Fibroblast of lung (primary cell): ENCODE measurements at places on chromosomes 7 and 10. TPM values are rescaled to one million over a fixed set of nuclear protein-coding genes. Genes with fewer than 3 reads are reported as not detected.

ASIC3 gene
- under 0.01 and 0.17 TPM in 2 replicates for total RNA-seq

PGAM2 gene
- total RNA-seq: 0.26 and 0.33 TPM in 2 replicates

PAPSS2 gene
- 51.1 and 102 TPM in 2 replicates for total RNA-seq

LIPN gene
- total RNA-seq: not detected in 2 replicates

GIMAP7 gene
- total RNA-seq: not detected in 2 replicates

ODAD2 gene
- total RNA-seq: 1.3 and 1.5 TPM in 2 replicates

INMT gene
- total RNA-seq: 17.5 and 75.8 TPM in 2 replicates

CHN2 gene
- total RNA-seq: 0.33 and 1.3 TPM in 2 replicates
